CD4-positive, alpha-beta memory T cell (primary cell): ENCODE measurements at places on chromosomes 3 and 15.
A peak's percentile ranks its signal among the peaks of the same experiment; 100 is the strongest.

DNA sequence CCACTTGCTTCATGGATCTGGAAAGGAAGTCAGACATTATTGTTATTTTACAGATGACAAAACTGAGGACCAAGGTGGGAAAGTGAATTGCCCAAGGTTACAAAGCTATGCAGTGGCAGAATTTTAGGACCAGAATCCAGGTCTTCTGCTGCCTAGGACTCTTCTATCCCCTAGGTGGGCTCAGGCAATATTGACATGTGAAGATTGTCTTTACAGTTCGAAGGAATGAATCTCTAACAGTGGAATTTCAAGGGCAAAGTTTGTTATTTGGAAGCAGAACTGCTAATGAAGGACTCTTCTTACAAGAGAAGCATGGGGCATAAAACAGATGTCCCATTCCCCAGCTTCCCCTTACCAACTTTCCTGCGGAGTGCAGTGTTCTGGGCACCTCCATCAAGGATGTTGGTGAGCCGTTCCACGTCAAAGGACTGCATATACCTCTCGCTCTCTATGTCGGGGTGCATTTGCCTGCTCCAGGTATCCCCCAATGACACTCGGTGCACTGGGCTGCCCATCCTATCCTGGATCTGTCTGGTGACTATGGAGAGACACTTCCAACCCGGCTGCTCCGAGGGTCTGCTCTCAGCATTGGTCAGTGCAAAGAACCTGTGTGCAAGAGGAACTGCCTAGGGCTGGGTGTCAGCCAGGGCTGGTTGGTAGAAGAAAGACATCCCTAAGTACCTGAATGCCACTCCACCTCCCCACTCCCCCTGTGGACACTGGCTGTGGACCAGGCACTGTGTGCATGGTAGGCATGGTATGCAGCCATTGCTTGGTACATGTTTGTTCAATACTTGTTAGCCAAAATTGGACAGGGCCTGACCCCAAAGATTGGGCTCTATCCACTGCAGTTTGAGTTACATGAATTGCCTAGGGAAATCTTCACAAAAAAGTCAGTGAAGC lies 2.1 kb downstream of the ACOX2 start:
- DNase-seq: no peak

DNA sequence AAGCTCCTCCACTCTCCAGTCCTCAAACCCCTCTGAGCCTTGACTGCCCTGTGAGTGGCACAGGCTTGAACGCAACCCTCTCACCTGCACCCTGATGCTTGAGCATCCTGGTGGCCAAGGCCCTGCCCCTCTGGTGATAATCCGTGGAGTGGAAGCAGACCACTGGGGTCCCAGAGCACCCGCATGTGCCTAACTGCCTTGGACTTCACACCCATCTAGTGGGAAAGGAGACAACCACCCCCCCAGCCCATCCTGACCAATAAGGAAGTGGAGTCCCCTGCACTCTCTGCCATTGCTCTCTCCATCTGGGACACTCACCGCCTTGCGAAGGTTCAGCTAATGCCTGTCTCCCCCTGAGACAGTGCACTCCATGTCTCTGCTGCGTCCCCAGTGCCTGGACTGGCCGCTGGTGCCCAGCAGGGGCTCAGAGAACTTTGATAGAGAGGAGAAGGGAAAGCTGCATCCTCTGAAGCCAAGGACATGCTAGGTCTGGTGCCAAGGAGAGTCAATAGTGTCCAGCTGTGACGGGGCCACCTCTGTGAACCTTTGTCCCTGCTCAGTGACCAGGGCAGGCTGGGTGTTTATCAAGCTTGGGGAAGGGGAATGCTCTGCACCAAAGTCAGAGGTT lies 3.4 kb downstream of the KLF15 start:
- no peak for DNase-seq

- DNase-seq: no peak
These were observed 1.7 kb downstream of the IP6K2 start for GRCh38 chr3:48715174-48715800.

DNA sequence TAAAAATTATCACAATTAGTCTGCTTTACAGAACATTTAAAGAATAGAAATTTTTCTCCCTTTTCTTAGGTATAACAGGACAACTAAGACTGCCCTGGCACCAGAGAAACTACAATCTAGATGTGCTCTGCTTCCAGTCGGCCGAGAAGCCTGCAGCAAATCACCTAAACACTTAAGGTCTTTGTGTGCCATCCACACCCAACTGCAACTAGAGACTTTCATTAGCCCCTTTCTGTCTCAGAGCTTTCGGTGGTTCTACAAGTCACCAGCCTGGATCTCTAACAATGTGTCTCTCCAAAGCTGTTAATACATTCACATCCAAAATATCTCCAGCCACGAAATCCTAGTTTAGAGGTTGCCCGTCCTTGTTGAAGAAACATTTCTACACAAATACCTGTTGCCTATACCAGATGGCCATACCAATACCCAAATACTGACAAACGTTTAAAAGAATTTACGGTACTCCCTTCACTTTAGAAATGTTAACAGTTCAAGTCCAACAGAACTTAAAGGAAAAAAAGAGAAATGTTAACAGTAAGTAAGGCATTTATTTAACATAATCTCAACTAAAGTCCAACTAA lies 6.7 kb downstream of the PRC1 start:
- no peak for DNase-seq

DNA sequence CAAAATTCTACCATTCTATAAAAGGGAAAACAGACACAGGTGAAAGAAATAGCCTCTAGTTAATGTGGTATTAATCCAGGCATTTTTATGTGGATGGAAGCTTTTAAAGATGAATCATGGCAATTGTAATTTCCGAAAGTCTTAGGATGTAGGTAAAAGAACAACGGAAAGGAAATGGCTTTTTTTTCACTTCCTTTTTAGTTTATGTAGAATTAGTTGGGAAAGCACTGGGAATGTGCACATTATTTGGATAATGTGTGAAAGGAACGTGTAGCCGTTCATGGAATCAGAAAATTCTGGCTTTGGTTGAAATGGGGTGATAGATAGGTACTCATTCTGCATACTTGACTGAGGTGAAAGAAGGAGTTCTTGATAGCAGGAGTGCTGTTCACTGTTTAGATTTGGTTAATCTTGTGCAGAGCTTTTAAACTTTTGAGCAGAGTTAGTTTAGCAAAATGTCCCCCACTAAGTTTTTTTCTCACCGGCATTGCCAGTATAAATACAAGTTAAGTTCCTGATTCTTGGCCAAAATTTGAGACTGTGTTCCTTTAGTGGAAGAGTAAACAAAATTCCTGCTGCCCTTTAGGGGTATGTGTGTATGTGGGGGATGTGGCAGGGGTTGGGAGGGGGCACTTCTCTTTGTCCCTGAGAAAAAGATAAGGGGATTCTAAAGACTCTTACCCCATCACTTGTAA lies 20.2 kb upstream of the UTS2B start:
- DNase-seq: no peak

DNA sequence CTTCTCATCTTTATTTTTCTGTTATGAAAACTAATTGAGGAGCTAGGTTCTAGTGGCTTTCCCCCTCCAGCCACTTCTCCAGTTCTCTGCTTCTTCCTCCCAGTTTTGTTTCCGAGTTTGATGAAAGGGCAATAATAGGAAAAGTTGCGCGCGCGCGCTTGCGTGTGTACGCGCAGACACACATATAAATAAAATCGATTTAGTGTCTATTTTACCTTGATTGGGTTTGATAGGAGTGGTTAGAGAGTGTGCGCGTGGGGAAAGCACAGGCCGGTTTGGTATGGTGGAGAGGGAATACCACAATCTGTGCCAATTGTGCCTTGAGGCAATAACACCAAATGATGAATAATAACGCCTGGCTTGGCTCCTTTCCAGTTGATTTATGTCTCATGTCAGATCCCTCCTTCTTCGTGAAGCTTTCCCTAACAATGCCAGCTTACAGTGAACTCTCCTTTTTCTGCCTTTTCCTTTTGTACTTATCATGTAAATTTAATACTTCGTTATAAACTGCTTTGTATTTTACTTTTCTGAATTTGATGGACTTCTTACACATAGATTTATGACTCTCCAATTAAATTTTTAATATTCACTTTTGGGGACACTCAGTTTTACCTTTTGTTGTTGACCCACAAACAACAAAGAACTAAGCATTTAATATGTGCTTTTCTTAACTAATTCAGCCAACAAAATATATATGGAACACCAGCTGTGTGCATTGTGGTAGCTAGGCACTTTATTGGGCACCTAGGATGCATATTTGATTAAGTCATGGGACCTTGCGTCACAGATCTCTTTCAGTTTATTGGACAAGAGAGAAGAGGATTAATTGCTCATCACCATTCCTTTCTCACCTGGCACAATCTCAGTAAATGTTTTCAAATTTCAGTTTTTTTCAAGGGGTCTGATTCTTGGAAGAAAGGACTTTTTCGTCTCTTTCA lies 1.7 kb downstream of the TIPARP start:
- peak; percentile 23 for DNase-seq

- no peak for DNase-seq
These were observed 612.2 kb downstream of the DIPK2A start for GRCh38 chr3:144583871-144584270.

DNA sequence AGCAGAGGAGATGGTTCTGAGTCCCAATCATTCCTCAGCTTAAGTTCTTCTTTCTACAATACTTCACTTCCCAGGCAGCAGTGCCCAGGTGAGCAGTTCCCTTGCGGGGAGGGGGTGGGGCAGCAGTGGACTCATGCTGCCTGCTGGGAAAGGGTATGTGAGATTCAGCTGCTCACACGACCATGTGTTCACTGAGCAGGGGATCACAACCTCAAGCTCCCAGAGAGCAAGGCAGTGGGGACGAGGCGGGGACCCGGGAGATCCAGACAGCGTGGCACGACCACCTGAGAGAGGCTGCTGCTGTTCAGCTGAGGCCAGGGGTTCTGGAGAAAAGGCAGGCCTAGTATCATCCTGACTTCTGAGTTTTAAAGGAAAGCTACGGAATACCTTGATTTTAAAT lies 166.6 kb downstream of the XXYLT1 start:
- no peak for DNase-seq

DNA sequence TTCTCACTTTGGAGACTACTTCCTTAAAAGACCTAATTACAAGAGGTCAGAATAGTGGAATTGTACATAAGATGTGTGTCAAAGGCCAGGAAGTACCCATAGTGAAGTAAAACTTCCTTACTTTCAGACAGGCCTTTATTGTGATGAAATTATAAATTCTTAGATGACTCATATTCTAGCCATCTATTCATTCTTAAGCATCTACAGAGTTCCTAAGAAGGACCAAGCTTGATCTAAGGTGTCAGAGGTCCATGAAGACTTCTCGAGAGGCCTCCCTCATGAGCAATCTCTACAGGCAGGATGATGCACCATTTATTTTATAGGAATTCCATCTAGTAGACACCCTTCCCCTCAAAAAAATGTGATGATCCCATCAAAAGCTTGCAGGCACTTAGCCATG lies 493.3 kb downstream of the MAGI1 start:
- no peak for DNase-seq

DNA sequence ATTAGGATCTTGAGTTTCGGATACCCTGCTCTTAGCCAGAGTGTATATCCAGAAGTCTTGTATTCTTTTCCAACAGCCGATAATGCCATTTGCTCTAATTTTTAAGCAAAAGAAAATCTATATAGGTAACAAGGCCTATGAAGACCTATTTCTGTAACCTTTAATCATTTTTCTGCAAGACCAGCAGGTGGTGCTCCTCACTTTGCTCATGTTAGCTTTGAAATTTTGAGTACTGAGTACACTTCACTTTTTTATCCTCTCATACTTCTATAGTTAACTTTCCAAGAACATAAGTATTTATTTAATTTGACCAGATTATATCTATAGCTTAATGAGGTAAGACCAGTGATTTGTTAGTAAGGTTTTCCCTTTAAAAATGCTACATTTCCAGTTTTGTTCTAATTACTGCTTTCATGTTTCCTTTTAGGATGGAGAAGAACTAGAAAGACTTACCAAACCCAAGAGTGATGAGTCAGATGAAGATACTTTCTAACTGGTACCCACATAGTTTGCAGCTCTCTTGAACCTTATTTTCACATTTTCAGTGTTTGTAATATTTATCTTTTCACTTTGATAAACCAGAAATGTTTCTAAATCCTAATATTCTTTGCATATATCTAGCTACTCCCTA lies 20.5 kb downstream of the SLC35A5 start:
- peak; percentile 26 for DNase-seq

DNA sequence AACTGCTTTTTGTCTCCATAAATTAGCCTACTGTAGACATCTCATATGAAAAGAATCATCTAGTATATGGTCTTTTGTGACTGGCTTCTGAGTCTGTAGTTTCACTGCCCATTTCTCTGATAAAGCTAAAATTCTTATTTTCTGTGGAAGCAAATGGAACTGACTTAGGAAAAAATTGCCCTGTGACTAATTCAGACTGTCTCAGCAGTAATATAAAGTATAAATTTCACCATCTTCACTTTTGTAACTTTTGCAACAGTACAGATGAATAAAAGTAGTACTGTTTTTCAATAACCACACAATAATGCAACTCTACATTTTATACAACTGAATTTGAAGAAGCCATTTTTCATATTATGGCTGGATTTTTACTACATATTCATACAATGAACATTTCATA lies 104.1 kb downstream of the TBC1D5 start:
- DNase-seq: no peak

DNA sequence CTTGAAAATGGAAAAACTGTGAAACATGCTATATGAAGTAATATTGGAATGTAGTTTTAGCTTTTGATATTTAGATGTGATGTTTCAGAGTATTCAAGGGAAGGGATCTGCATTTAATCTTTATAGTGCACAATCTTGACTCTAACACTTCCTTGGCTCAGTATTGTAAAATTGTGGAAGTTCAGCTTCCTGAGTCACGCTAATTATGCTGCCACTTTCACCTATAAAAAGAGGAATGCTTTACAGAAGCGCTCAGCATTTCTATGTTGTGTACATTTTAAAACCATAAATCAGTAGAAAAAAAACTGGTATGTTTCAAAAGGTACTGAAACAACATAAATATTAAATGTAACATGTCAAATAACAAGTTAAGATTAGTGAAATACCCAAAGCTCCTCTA lies 32.6 kb downstream of the SERPINI2 start:
- DNase-seq: no peak

- no peak for DNase-seq
These were observed 168.4 kb upstream of the SLC2A2 start for GRCh38 chr3:171194965-171195364.

GRCh38 chr3:132499071-132499470 lies 81.8 kb downstream of the DNAJC13 start:
- no peak for DNase-seq

DNA sequence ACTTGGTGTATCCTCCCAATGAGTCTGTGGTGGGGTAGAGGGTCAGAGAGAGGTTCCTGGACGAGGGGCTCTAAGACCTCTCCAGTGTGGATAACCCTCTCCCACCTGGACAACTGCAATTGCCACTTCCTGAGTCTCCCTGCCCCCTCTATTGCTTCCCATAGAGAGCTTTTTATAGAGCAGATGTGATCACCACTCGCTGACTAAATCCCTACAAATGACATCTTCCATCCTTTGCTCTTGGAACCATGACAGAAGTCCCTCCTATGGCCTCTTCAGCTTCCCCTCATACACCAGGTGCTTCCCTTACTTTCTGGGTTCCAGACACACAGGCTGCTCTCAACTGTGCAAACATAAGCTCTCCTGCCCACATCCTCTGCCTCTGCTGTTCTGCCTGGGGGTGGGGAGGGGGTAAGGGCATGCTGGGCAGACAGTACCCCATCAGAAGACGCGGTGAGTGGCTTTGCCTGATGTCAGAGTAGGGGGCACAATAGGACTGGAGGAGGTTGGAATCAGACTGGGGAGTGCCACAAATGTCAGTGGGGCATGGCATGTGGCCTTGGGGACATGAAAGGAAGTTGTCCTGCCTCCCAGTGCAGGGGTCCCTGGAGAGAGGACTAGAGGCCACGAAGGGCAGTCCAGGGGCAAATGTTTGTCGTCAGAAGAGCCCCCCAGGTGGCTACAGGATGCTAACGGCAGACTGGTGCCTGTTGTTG lies 15.2 kb downstream of the ITIH3 start:
- DNase-seq: no peak

- DNase-seq: peak; percentile 12
These were observed 28.7 kb upstream of the PLOD2 start for GRCh38 chr3:146189519-146190173.
